ENCODE measurements at places on chromosomes 16 and 17. TPM values are rescaled to one million over a fixed set of nuclear protein-coding genes. Genes with fewer than 3 reads are reported as not detected.

DNA sequence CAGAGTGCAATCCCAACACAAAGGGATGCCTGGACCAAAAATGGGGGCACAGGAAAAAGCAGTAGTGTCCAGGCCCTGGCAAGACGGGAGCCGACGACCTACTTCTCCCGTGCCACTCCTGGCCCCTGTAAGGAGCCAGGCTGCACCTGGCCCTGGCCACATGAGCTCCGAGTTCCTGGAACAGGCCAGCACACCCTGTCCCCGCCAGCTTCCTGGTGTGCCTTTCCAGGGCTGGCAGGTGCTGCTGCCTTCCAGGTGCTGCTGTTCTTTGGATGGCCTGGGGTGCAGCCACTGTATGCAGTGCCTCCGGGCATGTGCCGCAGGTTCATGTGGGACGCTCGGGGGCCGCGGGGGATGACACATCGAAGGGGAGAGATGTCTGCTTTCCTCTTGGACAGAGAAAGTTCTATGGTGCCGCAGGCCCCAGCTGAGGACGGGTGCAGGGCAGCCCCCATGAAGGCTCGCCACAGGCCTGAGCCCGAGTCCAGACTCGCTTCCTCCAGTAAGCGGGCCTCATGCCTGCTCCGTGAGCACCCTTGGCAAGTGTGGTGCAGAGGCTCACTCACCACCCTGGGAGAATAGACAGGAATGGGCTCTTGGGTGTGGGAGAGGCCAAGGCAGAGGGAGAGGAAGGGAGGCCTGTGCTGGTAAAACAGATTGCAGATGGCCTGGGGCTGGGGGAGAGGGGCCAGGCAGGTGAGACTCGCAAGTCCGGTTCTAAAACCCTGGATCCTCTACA is 54.7 kb upstream of the FASN start:
- DNase-seq: no peak
- H3K27ac ChIP-seq: no peak overlapping the region
- no peaks in the 10 kb centered on the region for H3K36me3 ChIP-seq
- H3K4me1 ChIP-seq: no peaks in the 10 kb centered on the region
- no peak overlapping the region for H3K4me3 ChIP-seq
- no peaks in the 10 kb centered on the region for H3K27me3 ChIP-seq

GRCh38 chr16:27436065-27436464 is 34.1 kb downstream of the IL21R start:
- no peaks in the 10 kb centered on the region for H3K36me3 ChIP-seq
- no peaks in the 10 kb centered on the region for H3K27me3 ChIP-seq
- peaks cover 12% of the 10 kb centered on the region for H3K4me1 ChIP-seq
- no peak overlapping the region for H3K4me3 ChIP-seq
- H3K27ac ChIP-seq: no peak overlapping the region
- DNase-seq: no peak

DNA sequence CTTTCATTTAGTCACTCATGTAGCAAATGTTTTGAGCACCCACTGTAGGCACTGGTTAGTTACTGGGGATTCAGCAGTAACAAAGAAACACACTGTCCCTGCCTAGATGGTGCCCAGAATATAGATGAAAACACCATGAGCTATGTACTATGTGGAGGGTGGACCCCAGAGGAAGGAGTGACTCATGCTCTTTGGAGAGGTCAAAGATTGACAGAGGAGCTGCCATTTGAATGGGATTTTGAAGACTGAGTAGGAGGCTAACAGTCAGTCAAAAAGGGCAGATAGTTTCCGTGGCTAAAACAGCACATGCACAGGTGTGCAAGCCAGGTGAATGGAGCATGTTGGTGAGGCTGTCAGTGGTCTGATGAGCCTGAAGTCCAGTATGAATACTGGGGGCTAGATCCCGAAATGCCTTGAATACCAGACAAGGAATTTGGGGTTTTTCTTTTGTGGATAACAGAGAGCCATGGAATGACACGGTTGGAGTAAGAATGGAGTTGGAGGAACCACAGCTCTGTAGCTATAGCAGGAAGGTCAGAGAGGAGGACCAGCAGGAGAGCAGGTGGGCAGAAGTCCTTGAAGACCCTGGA is 6.1 kb downstream of the IL21R start:
- no peak overlapping the region for H3K27ac ChIP-seq
- no peak overlapping the region for H3K4me3 ChIP-seq
- H3K36me3 ChIP-seq: no peaks in the 10 kb centered on the region
- H3K27me3 ChIP-seq: no peaks in the 10 kb centered on the region
- DNase-seq: peak; percentile 61

DNA sequence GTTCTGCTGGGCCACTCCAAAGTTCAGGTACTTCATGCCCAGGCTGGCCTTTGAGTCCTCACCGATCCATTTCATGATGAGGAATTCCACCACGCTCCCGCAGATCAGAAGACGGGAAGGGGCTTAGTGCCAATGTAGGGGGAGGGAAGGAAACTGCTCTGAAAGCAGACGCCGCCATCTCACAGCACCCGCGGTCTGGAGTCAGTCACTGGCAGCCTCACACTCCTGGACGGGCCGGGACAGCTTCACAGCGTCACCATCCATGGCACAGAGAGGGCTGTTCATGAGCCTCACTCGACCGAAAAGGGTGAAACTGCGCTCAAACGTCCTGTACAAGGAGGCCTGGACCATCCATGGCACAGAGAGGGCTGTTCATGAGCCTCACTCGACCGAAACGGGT is 62.0 kb downstream of the RPH3AL start:
- H3K27me3 ChIP-seq: peaks cover 12% of the 10 kb centered on the region
- H3K27ac ChIP-seq: no peak overlapping the region

DNA sequence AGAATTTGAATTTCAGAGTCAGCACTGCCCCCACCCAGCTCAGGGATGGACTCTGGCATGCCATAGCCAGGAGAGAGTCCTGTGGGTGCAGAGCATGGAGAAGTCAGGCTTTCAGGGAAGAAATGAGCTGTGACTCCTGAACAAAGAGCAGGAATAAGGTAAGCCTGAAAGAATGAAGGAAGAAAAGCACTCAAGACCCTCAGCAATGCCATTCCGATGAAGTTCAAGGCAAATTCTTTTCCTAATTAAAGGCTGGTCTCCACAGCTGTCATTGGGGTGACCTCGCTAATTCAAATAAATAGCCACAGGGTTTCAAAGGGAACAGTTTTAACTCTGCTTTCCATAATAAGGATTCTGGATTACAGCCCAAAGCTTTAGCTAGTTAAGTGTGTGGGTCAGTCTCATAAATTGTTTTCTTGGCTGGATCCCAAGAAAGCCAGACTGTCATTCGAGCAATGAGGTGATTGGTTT is 31.7 kb downstream of the TOM1L2 start:
- peak; percentile 88 for DNase-seq
- no peaks in the 10 kb centered on the region for H3K27me3 ChIP-seq

The NETO2 gene
- total RNA-seq: 17.1 TPM

The CREBBP gene
- 53.0 TPM for total RNA-seq

The SMIM36 gene
- not detected for total RNA-seq

The KCNH4 gene
- not detected for total RNA-seq

Measured in astrocyte (in vitro differentiated cells and primary cell).